ENCODE measurements at places on chromosomes 12 and 14. TPM values are rescaled to one million over a fixed set of nuclear protein-coding genes. Genes with fewer than 3 reads are reported as not detected.

DNA sequence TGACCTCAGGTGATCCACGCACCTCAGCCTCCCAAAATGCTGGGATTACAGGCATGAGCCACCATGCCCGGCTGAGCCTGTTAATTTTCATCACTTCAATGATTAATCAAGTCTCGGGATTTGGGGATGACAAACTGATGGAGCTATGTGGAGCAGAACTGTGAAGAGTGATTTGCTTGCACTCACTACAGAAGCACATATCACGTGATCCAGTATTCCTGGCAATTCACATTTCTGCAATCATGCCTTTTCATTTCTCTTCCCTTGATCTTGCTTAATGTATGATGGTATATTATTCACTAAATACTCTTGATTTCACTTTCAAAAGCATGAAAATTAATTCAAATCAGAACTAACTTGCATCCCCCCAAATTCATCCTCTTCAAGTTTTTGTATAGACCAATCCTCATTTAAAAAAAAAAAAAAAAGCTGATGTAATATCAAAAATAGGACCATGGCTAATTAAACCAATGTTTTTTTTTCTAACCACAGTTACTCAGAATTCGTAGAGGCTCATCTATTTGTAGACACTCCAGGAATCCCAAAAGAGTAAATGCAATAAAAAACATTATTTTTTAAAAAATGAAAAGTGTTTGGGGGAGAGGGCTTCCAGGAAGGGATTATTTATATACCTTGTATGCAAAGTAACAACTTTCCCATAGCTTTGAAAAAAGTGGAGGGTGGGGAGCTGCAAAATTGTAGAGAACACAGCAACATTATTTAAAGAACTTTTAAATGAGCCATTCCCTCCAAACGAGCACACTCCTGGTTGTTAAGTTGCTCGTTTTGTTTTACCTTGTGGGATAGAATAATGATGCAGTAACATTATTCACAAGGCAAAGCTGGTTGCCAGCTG lies 7.0 kb upstream of the ATXN2 start:
- no peak for DNase-seq

- no peak for DNase-seq
Observed at GRCh38 chr14:20798318-20798717, 4.3 kb downstream of the RNASE1 start.

DNA sequence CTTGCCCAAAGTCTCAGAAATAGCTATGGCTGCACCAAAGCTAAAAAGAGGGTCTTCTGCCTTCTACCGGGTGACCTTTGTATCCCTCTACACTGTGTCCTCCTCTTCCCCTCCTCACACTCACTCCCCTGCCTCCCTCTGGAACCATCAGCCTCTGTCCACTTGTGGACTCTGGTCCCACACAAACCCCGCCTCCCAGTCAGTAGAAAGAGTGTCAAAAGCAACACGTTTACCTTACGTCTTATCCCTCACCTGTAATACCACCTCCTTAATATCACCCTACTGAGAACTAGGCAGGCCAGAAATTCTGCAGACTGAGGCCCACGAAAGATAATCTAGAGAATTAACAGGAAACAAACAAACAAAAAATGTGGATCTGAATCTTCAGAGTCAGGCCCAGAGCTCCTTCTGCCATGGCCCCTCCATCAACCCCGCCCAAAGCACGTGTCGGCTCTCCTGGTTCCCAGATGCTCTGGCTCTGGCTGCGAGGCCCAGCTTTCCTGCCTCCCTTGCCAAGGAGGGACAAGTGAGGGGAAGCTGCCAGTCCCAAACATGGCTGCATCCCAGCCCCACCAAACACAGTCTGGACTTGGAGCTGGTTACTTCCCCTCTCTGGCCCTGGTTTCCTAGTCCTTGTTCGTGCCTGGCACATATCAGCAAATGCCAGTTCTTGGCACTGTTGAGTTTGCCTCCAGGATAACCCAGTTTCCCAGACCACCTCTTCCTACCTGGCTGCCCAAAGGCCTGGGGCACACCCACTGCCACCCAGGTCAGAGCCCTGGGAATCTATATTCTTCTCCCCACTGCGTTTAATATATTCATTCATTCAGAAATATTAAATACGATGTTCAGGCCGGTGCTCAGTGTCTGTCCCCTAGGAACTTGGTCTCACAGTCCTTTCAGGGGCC lies 2.7 kb downstream of the ACTN1 start:
- DNase-seq, result no peak

DNA sequence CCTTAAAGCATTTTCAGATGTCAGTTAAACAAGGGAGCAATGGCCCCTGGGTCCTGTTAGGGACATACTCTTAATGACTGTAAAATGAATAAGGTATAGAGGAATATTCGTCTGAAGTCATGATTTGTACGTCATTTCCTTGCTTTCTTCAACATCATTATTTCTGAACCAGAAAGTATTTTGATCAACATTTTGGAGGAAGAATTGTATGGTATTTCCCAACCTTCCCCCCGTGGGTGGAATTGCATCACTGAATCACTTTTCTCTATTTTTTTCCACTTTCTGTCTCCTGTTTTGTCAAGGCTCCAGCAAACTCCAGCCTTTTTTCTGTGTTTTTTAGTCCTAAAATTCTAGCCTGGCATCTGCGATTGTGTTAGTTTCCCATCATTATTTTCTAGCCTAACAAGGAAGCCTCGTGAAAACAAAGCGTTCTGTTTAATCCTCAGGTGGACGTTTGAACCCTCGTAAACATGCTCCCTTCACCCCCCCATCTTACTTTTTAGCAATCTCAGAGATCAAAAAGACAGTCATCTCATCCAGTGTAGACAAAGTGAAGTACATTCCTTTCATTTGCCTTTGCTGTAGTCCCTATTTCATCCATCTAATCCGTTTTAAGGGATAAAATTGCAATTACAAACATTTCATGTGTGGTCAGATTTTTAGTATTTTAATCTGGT lies 62.3 kb downstream of the ETV6 start:
- DNase-seq, result no peak

GRCh38 chr12:57766464-57767304 lies at the start of gene CYP27B1:
Gene CYP27B1, minus strand, starts transcription at chr12:57767078. Its CDS starts 37 bp downstream, at chr12:57767041.
- DNase-seq, result peak; percentile 80

GRCh38 chr12:19129122-19129485 lies 429 bp upstream of the PLEKHA5 start:
- DNase-seq, result peak; percentile 49

TEAD4 gene
- 18.7 TPM for total RNA-seq

GLIPR1L1 gene
- total RNA-seq, result not detected

- DNase-seq, result no peak
Observed at GRCh38 chr12:104486943-104487819, 30.4 kb downstream of the CHST11 start.

GRCh38 chr12:2260441-2260840 lies 207.7 kb downstream of the CACNA1C start:
- DNase-seq, result no peak

DNA sequence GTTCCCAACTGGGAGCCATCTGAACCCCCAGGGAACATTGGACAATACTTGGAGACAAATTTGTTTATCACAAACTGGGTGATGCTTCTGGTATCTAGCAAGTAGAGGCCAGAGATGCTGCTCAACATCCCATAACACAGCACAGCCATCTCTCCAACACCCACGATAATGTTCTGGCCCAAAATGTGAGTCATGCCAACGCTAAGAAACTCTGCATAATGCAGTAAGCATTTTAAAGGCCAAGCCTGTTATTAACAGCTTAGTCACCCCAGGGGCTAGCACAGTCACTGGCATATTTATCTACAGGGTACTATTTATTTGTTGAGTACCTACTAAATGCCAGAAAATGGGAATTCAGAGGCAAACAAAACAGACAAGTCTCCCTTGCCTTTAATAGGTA lies 873.1 kb upstream of the TMEM132C start:
- DNase-seq, result peak; percentile 90

- no peak for DNase-seq
Observed at GRCh38 chr12:31496257-31496656, 94.7 kb downstream of the DENND5B start.

- DNase-seq, result no peak
Observed at GRCh38 chr14:54759982-54760585, 142.5 kb downstream of the GCH1 start.

DNA sequence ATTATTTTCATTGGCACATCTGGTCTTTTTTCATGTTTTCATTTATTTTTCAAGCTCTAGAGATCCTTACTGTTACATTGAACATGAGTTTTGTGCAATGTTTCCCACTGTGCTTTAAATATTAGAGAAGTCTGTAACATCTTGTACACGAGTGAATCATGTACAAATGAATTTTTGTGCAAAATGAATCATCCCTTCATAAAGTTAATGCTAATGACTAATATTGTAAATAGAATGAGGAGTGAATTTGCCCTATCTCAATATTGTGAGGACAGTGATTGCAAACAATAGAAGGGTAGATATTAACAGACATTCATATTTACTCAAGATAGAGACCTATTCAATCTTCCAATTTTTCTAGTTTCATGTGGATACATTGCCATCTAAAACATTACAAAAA lies 463.3 kb upstream of the FOXG1 start:
- peak; percentile 43 for DNase-seq

- DNase-seq, result no peak
Observed at GRCh38 chr14:68367536-68367935, 425.3 kb downstream of the ZFP36L1 start.

GRCh38 chr14:68244262-68244980 lies 424.8 kb downstream of the RAD51B start:
- no peak for DNase-seq

ATF7IP gene
- total RNA-seq, result 26.3 TPM

- DNase-seq, result no peak
Observed at GRCh38 chr12:58703866-58704265, 216.4 kb downstream of the LRIG3 start.

GRCh38 chr14:22218728-22219127 lies 370.3 kb downstream of the DAD1 start:
- no peak for DNase-seq

GRCh38 chr12:30257618-30258017 lies 438.1 kb downstream of the IPO8 start:
- DNase-seq, result no peak

DNA sequence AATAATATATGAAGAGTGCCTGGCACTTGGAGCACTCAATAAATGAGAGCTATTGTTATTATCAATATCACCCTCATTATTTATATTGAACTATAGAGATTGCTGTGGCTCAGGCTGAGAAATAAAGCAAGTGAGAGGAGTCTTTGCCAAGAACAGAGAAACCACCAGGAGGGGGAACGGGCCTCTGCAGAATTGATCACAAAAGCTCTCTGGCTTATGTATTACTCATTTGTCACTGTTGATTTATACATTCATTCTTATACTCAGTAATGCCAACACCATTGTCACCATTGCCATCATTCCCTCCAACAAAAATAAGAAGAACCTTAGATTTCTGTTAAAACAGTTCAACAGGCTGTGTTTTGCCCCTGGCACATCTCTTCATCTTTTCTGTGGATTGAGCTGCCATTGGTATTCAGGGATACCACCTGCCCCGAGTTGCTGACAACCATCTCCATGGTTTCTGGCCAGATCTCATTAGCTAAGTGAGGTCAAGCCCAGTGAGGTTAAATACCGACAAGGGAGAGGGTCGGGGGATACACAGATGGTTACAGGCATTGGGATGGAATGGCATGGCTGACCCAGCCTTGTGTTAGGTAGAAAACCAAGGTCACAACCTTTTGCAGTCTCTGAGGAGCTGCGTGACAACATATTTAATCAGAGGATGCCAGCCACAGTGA lies 21.8 kb upstream of the PCNX1 start:
- no peak for DNase-seq

DNA sequence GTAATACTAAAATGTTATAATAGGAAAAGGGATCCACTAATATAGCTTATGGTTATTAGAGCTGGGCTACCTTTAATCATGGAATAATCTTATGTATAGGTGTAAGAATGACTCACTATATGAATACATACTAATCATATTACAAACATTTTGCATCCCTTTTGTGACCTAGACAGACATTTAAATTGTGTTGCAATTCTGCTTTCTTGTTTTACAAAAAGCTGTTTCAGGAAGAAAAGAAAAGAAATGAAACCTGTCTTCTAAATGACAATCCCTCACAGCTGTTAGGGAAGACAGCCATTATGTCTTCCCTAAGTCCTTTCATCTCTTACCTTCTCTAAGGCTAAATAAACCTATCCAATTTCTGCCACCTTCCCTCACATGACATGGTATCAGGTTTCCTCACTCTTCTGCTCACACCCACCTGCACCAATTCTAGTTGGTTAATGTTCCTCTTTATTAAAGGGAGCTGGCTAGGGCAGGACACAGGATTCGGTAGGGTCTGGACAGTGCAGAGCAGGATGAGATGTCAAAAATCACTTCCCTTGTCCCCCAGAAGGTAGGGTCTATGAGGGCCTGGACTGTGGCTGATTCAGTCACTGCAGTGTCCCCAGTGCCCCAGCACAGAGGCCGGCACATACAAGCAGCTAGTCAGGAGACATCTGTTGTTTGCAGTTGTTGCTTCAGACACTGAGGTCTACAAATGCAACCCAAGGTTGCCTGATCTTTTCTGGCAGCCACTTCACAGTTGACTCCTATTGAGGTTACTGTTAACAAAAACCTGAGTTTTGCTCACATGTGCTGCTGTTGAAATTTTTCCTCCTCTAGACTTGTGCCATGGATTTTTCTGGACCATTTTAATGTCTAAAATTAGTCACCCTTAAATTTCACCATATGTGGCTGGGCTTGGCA lies 3.7 kb downstream of the DHRS7 start:
- no peak for DNase-seq

HOXC6 gene
- total RNA-seq, result 4.3 TPM

DNA sequence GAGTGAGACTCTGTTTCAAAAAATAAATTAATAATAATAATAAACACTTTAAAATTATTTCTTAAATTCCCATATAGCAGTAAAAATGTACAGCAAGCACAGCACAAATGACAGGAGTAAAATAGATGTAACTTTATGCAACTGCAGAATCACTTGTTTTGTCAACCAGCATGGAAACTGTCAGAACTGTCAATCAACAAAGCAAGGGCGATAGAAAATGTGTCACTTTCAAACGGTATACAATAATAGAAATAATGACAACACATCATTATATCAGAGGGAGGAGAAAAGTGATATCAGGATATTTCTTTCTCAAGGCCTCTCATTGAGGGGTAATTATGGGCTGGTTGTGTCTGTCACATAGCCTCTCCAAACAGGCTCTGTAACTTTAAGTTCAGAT lies 68.2 kb downstream of the KLHL28 start:
- no peak for DNase-seq

OASL gene
- 3.7 TPM for total RNA-seq

- DNase-seq, result no peak
Observed at GRCh38 chr14:51867741-51868140, 7.3 kb downstream of the GNG2 start.
